Stimulated activated CD4-positive, alpha-beta T cell treated with anti-CD3 and anti-CD28 coated beads, TNF-alpha, amount 100 ng/mL, for 24 hours (primary cell): ENCODE measurements at places on chromosomes 12 and 14.

DNA sequence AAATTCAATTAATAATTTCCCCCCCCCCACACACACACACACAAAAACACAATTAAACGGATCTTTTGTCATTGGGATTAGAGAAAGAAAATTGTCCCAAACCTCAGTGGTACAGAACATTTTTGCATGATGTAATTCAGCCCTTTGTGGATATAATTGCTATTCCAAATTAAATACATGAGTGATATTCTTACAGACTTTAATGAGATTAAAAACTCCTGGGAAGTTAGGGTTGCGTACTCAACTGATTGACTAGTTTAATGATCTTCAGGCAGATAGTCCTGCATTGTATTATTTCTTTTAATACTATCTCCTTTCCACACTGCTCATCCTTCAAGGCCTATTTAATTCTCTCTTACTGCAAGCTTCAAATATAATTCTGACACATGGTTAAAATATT, 711.8 kb upstream of the LRFN5 start:
- DNase-seq: no peak

DNA sequence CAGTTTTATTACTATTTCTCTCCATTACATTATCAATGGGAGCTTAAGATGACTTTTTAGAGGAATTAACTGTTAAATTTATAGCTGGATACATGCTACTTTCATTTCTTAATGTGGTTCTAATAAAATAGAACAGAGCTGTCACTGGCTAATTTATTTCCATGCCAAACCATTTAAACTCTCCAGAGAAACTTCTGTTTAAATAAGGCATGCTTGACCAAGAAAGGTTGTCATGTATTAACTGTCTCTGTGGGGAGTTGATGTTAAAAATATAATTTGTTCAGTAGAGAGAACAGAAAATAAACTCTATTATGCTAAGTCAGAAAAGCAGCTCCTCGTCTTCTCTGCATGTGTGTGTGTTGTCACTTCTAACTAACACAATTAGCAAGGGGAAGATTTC, 447.4 kb downstream of the SLC16A7 start:
- DNase-seq: no peak

DNA sequence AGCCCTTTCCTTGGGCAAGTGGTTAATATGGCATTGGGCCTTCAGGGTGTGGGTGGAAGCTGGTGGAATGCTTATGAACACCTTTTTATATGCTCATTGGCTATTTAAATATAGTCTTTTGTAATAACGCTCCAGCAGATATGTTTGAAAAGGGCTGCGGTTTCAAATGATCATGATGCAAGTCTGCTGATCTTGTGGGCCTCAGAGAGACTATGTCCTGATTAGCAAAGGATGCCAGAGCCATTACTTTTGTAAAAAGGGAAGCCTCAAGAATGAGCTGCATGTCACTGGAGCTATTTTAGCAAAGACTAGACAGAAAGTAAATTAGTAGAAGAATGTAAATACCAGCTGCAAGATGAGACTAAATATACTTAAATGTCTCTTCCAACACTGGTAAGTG, 200.5 kb downstream of the GXYLT1 start:
- DNase-seq: no peak

- DNase-seq: no peak
Observed at GRCh38 chr12:54018468-54018984, 9.7 kb upstream of the HOXC6 start.

- no peak for DNase-seq
Observed at GRCh38 chr12:66196806-66197205, 7.8 kb downstream of the IRAK3 start.

DNA sequence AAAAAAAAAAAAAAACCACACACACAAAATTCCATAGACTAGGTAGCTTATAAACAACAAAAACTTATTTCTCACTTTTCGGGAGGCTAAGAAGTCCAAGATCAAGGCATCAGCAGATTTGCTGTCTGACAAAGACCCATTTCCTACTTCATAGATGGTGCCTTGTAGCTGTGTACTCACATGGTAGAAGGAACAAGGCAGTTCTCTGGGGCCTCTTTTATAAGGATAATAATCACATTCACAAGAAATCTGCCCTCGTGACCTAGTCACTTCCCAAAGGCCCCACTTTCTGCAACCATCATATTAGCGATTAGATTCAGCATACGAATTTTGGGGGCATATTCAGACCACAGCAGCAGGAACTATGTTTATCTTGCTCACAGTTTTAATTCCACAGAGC, 54.9 kb downstream of the STXBP6 start:
- DNase-seq: no peak

DNA sequence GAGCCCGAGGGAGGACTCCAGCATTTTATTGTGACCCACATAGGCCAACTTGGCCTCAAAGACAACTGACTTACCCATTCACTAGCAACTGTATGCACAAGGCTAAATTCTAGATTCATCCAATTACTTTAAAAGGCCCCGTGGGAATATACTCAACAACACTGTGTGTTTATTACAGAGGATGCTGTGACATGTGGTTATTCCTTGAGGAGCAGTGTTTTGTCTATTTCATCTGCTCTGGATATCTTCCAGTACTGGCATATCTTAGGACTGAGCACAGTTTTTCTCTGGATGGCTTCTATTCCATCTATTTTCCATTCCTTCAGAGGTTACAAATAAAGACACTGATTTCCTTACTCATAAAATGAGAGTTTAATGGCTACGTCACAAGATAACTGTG, 87.2 kb upstream of the KRAS start:
- DNase-seq: no peak
